ENCODE measurements at places on chromosomes 3 and 15.

- no peak for DNase-seq
These were observed 84.9 kb downstream of the MEIS2 start for GRCh38 chr15:37015451-37015850.

DNA sequence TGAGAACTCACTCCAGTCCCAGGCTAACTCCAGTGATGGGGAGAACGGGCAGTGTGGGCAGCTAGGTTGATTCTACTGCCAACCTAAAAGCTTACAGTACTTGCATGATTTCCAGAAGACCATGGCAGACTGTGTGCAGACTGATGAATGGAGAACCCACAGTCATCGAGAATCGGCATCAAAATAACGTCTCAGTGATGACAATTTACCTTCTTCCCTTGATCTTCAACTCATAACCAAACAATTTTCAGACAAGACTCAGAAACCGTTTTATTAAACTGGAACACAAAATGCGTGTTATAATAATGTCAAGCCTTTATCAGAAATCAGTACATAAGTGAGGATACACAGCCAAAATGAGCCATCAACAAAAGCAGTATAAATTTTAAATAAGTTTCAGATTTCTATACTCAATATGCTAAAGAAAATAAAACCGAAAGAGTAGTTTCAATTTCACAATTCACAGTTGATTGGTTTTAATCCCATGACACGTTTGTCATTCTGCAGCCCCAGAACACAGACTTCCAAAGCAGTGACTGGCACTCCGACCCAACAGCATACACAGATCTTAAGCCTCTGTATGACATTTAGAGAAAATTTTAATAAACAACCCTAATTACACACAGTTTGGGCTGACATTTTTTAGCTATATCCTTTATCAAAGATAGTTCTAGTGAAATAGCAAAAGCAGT, 54.5 kb downstream of the ZMAT3 start:
- no peak for DNase-seq

- no peak for DNase-seq
These were observed 8.0 kb downstream of the MAP2K5 start for GRCh38 chr15:67550522-67550921.

- no peak for DNase-seq
These were observed 32.4 kb upstream of the ALDH1A3 start for GRCh38 chr15:100847194-100847593.

DNA sequence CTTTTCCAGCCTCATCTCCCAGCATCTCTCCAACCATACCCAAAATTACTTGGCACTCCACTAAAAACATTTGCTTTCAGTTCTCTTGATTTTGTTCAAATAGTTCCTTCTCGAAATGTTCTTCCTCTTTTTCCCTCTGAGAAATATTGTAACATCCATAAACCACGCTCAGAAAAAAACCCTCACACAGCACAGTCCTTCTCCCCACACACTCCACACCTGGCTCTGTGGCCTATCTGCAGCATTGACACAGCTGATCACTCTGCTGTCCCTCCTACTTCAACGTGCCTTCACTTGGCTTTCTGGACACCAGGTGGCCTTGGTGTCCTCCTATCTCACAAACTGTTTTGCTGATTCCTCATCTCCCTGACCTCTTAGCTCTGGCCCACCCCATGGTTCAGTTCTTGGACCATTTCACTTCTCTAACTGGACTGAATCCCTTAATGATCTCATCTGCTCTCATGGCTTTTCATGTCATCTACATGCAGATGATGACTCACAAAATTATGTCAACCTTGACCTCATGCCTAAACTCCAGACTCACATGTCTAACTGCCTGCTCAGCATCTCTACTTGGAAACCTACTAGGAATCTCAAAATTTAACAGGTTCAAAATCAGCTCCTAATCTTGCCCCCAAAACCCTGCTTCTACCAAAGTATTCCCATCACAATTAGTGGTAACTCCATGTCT, 93.3 kb downstream of the TRIM42 start:
- DNase-seq = no peak

- no peak for DNase-seq
These were observed 26.5 kb downstream of the CCNB2 start for GRCh38 chr15:59131456-59131855.

GRCh38 chr3:24541935-24542334, 47.3 kb upstream of the THRB start:
- no peak for DNase-seq

- DNase-seq = no peak
These were observed 21.0 kb downstream of the LRRC31 start for GRCh38 chr3:169848741-169849140.

DNA sequence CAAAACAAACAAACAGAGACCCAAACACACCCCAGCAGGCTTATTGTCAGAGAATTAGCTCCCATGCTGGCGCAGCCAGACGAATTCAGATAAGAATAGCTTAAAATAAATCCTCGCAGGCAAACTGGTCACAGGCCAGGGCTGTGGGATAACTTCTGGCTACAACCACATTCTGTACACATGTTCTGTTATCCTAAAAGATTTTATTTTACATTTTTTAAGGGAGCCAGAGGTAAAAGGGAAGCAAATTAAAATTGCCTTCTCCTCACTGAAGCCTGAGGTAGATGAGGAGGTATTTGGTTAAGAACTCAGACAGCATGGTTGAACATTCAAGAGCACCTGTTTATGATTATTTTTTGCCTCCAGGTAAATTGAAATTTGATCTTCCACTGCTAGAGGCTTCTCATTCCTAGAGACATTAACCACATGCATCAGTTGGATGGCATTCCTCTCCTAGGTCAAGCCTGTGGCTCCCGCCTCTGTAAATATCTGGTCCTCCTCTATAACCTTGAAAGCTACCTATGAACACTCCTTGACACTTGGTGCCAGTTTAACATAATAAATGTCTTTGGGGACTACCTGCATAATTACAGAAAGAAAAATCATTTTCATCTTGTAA, 190.3 kb downstream of the SATB1 start:
- DNase-seq = no peak

DNA sequence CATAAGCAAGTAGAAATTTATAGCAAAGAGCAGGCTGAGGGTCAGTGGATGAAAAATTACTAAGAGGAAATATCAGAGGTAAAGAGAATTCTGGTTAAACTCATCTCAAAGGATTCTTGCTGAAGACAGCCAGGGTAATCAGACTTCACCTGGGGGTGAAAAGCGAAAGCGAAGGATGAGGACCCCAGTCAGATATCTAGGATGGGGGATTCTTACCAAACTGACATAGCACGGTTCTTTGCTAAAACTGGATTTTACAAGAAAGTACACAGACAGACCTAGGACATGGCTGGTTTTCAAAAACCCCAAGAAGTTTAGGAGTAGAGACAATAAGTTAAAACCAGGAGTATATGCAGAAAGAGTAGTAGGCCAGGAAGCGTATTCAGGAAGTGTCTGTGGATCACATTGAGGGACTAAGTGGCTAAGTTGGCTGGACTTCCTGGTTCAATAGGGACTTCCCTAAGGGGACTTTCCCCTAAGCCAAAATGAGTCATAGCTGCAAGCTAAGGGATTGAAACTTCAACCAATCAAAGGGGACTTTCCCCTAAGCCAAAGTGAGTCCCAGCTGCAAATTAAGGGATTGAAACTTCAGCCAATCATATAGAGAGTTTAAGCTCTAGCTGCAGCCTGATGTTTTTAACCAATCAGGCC, 2.4 kb upstream of the CFAP91 start:
- DNase-seq = peak; percentile 32

- no peak for DNase-seq
These were observed 94.1 kb downstream of the FLNB start for GRCh38 chr3:58102390-58102750.

- no peak for DNase-seq
These were observed 35.8 kb upstream of the SLC24A5 start for GRCh38 chr15:48084759-48085590.

DNA sequence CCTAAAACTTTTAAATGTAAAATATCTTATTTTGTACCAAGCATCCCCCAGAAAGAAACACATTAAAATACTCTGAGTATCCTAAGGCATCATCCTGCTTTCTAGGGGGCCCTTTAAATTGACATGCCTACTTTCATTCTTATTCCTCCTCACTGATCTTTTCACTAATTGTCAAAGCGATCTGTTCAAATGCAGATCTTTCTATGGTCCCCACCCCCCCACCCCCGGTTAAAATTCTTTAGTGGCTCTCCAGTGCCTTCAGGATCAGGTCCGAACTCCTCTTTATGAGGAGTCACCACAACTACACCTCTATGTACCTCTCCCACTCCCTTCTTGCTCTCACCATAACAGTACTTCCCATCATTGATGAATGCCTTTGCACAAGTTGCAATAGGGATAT, 19.2 kb upstream of the TFDP2 start:
- DNase-seq = no peak
